ENCODE measurements at places on chromosomes 4 and X.

DNA sequence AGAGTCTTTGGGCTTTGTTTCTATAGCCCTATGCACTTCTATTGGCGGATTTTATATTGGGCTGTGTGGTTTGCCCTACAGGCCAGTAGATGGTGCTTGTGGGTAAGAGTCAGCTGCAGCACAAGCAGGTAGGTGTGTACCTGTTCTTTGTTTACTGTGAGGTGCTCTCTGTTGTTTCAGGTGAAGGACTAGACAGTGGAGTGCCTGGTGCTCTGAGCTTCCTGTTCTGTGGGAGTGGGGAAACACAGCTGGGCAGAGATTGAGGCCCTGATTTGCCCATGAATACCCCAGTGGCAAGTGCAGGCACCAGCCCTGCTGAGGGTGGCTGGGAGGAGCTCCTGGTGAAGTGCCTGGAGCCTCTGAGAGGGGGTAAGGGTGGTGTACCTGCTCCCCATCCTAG is 26.3 kb upstream of the UCP1 start:
- no peak for DNase-seq

GRCh38 chrX:149830192-149830873 is 48.6 kb downstream of the MAGEA9 start:
- no peak for DNase-seq

- no peak for DNase-seq
Observed at GRCh38 chr4:186881521-186882220, 158.0 kb upstream of the FAT1 start.

DNA sequence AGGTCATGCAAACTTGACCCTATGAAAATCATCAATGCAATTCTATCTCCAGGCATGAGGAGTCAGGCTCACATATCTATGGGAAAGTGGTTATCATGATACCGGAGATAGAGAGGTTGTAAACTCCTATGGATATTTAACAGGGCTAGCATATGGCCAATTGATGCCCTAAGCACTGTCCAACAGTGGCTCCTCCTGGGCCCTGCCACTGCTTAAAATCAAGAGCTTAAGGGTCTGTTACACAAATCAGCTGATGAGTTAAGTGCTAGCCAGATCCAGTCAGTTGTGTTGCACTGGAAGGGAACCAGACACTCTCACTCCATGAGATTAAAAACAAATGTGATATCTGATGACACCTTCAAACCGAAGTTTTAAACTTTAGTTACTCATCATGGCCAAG is 337.6 kb downstream of the STIM2 start:
- DNase-seq = no peak

- DNase-seq = peak; percentile 3
Observed at GRCh38 chr4:140756319-140757231, at the start of gene TBC1D9. Gene TBC1D9, minus strand, starts transcription at chr4:140756385. Its CDS starts 340 bp downstream, at chr4:140756045.

GRCh38 chr4:121679267-121679666 is 17.5 kb downstream of the ANXA5 start:
- no peak for DNase-seq

- DNase-seq = no peak
Observed at GRCh38 chr4:158940271-158940670, 162.6 kb upstream of the RAPGEF2 start.

GRCh38 chr4:185597532-185598188 is 62.4 kb upstream of the PDLIM3 start:
- DNase-seq = peak; percentile 25

- no peak for DNase-seq
Observed at GRCh38 chrX:4674028-4674782, 960.8 kb upstream of the PRKX start.

DNA sequence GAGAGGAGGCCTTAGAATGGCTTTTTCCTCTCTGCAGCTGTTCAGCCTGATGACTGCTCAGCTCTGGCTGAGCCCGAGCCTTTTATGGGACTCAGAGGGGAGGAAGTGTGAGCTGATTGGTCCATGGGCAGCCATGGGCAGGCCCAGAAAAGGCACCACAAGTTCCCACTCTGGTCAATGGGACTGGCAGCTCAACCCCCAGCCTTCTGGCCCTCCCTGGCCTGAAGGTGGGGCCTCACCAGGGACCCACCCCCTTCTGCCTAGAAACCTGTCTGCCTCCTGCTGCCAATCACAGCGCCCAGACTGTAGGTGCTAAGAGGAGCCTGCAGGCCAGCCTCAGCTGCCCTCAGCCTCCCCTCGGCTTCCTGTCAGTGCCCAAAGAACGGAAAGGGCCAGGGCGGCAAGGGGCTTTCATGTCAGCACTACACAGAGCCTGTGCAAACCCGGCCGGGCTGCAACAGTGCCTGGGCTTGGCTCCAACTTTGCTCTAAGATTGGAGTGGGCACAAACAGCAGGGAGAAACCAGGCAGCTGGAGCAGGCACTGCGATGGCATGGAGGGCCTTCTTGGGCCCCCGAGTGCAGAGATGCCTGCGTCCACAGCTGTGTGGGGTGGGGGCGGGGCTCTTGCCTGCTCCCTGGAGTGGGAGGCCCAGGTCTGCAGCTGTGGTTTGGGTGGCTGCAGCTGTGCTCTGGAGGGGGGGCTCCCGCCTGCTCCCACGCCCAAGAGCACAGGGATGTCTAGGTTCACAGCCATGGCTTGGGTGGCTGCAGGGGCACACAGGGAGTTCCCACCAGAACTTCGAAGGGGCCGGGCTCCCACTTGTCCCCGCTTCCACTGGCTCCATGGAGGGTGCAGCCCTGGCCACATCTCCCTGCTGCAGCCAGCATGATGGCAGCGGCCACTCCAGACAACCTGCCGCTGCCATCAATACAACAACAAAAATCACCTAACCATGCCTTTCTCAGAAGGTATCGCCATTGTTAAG is 92.6 kb downstream of the NXF2 start:
- DNase-seq = no peak

DNA sequence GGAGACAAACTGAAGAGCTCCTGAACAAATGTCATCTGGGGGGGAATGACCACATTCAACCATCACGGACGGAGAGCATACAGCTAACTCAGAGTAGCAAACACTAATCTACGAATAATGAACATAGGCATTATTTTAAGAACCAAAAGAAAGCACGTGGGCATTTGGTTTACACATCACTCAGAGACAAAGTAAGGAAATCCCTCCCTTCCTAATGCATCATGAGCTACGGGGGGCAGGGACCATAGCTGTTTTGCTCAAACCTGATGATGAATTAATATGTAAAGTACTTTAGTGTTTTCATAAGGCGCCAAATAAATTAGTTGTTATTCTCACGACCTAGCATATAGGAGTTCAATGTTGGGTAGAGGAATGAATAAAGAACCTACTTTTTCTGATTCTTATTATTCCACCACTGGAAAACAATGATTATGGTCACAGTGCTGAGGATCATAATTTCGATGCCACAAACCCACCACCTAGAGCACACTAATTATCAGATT is 11.7 kb upstream of the TMEM156 start:
- no peak for DNase-seq

DNA sequence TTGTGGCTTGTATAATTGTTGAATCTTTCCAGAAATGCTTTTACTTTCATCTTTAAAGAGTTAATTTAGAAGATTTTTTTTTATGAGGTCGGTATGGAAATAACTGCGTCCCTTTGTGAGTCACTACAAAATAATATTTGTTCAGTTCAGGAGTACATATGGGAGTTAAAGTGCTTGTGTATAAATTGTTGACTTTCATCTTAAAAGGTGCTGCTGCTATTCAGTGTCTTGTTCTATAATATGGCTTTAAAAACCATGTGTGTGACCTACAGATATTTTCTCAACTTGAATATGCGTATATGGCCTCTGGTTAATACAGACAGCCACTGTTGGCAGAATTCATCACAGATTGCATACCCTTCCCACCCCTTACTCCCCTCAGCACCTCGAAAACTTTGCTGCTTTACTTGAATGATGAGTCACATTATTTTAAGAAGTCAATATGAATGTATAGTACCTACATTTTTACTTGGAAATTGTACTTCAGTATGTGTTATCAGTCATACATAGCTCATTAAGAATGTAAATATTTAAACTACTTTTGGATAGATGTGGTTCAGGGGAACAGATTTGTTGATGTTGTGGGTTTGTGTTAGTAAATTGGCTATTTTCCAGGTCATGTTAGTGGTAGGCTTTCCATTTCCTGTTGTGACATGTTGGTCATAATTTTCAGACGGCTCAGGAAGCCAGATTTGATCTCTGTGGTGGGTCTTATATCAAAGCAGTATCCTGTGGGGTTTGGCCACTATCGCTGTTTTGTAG is 1.5 kb downstream of the CLCN3 start:
- no peak for DNase-seq

- no peak for DNase-seq
Observed at GRCh38 chr4:147725673-147726072, 6.2 kb upstream of the ARHGAP10 start.

- DNase-seq = no peak
Observed at GRCh38 chr4:36218121-36218520, 26.2 kb downstream of the ARAP2 start.

GRCh38 chr4:3508542-3508941 is 23.7 kb downstream of the LRPAP1 start:
- DNase-seq = no peak

GRCh38 chrX:67563469-67564448 is 19.9 kb downstream of the AR start:
- no peak for DNase-seq

- no peak for DNase-seq
Observed at GRCh38 chrX:101410461-101410860, 2.4 kb downstream of the HNRNPH2 start.

DNA sequence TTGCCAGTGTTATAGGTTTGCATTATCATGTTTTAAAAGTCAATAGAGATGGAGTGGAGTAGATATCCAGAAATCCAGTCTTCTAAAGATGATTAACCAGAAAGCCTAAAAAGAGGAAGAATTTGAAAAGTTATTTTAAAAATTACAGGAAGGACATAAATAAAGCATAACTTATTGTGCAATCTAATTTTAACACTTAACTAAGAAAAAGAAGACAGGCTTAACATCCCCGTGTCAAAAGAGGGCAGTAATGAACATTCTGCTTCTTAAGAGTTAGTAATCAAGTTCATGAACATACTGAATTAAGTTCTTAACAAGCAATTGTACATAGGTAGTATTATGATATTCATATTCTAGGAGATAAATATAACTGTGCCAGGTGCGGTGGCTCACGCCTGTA is 39.3 kb downstream of the ELF2 start:
- DNase-seq = no peak

GRCh38 chr4:189445613-189446012 is 495.1 kb upstream of the FRG1 start:
- no peak for DNase-seq

DNA sequence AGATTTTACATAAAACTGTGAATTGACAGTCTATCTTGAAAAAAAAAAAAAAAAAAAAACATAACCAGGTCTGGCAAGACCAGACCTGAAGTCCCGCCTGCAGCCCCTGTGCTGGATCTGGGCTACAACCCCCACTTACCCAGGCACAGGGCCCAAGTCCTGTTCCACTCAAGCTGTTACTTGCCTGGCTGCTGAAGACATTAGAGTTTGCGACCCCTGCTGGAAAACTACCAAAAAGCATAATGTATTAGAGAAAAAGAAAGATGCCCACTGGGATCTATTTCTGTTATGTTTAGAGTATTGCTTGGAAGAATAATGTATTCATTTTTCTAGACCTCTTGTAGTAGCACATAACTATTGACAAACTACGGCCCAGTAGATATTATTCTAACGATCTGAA is 4.7 kb downstream of the HS3ST1 start:
- no peak for DNase-seq

- no peak for DNase-seq
Observed at GRCh38 chrX:15376956-15377355, 7.3 kb downstream of the VEGFD start.

- DNase-seq = no peak
Observed at GRCh38 chrX:42087960-42088359, 164.6 kb upstream of the CASK start.

- DNase-seq = no peak
Observed at GRCh38 chrX:42776195-42776594, 1.8 kb downstream of the PPP1R2C start.

DNA sequence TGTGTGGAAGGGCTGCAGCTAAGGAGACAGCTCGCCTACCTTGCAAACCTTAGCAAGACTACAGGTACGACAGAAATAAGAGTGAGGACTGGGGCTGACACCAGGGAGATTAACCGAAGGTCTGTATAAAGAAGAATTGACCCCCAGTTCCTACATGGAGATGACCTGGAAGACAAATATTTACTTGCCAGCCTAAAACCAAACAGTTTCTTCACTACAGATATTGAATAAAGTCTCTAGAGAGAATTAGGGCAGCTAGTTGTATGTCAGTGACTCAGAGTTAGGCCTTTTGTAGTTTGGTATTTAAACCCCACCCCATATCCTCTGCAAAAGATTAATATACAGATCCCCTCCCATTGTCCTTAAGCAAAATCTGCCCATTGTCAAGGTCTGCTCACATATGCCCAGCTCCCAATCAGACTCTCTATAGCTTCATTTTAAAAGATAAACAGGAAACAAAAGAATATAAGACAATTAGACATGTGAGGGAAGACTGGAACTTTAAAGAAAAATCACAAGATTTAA is 28.1 kb upstream of the FRMPD3 start:
- no peak for DNase-seq

DNA sequence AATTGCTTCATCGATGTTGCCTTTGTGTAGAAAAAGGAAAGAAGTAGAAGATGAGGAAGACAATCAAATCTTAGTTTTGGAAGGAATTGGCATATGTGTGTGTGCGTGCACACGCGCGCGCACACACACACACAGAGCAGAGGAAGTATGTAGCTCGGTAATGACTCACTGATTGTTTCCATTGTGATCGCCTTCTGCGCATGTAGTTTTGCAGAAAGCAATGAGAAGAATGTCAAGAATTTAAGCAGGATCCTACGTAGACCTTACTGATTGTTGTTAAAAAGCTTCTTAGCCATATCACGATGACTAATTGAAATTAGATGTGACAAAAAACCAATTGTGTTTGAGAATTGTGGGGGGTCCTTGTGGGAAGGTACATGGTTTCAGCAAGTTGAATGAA is 12.8 kb upstream of the LIMCH1 start:
- DNase-seq = no peak

- DNase-seq = no peak
Observed at GRCh38 chrX:106730401-106730800, 3.9 kb downstream of the RNF128 start.

DNA sequence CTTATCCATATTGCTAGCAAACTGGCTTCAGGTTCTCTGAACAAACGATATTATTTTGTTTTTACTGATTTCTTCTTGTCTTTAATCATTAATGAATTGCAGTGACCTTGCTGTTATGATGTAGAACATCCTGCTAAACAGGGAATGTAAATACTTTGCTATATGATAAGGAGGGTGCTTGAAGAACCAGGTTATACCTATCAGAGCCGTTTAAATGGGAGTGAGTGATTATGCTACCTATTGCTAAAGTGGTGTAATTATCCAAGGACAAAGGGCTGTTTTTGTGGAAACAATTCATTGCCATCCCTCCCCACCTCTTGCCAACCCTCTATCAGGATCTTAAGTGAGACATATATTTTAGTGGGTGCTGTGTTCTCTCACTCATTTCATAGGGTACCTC is 788.9 kb downstream of the RPA4 start:
- no peak for DNase-seq

- peak; percentile 6 for DNase-seq
Observed at GRCh38 chrX:16870862-16871815, 977 bp upstream of the RBBP7 start.
